ENCODE measurements at places on chromosomes 4 and X. TPM values are rescaled to one million over a fixed set of nuclear protein-coding genes. Genes with fewer than 3 reads are reported as not detected.

NAA15 gene
- total RNA-seq = 81.2 TPM

CHRNA9 gene
- not detected for total RNA-seq

SPARCL1 gene
- 0.04 TPM for total RNA-seq

PDZD4 gene
- total RNA-seq = not detected

BEX5 gene
- not detected for total RNA-seq

KCTD8 gene
- not detected for total RNA-seq

BMPR1B gene
- total RNA-seq = not detected

P2RY4 gene
- 0.07 TPM for total RNA-seq

TLR1 gene
- total RNA-seq = 0.11 TPM

COL4A6 gene
- total RNA-seq = 8.2 TPM

PPP2R2C gene
- 1.2 TPM for total RNA-seq

SAP30 gene
- total RNA-seq = 25.1 TPM

ZMAT1 gene
- not detected for total RNA-seq

GLRA3 gene
- not detected for total RNA-seq

PHOX2B gene
- total RNA-seq = not detected

TMPRSS11A gene
- total RNA-seq = not detected

Measured in HepG2 (cell line).